Tracheal epithelial cell (primary cell): ENCODE measurements at places on chromosomes 5 and 9. TPM values are rescaled to one million over a fixed set of nuclear protein-coding genes. Genes with fewer than 3 reads are reported as not detected.

Gene PDE6A
- under 0.01 TPM in 1 of 2 replicates, not detected in the other for total RNA-seq

Gene CLIC3
- 4.0 and 4.8 TPM in 2 replicates for total RNA-seq

Gene VCAN
- total RNA-seq: 16.2 and 145 TPM in 2 replicates

Gene CNTFR
- not detected in 2 replicates for total RNA-seq

Gene OLFM1
- total RNA-seq: 0.48 TPM in 1 of 2 replicates, not detected in the other

Gene TMEM252
- total RNA-seq: not detected in 2 replicates

Gene PCDHB2
- total RNA-seq: 0.43 and 1.4 TPM in 2 replicates

Gene TEK
- total RNA-seq: under 0.01 TPM in 2 replicates

Gene SPINK4
- not detected in 2 replicates for total RNA-seq

Gene CCL27
- total RNA-seq: not detected in 2 replicates

Gene FAXDC2
- 1.7 and 2.1 TPM in 2 replicates for total RNA-seq

Gene PTCD2
- total RNA-seq: 3.4 and 4.3 TPM in 2 replicates

Gene RFESD
- 0.48 and 4.0 TPM in 2 replicates for total RNA-seq

Gene SLC25A2
- not detected in 2 replicates for total RNA-seq

Gene PCDHGA12
- 1.7 and 3.9 TPM in 2 replicates for total RNA-seq

Gene PCA3
- total RNA-seq: not detected in 2 replicates

Gene ACSL6
- total RNA-seq: 0.24 TPM in 1 of 2 replicates, not detected in the other

Gene HAVCR2
- 0.43 and 0.72 TPM in 2 replicates for total RNA-seq

Gene SPINK13
- not detected in 2 replicates for total RNA-seq

Gene BARX1
- total RNA-seq: under 0.01 TPM in 1 of 2 replicates, not detected in the other

Gene ZNF367
- 0.85 and 2.2 TPM in 2 replicates for total RNA-seq

Gene IFNA13
- not detected in 2 replicates for total RNA-seq

Gene CDKN2B
- total RNA-seq: 36.9 and 62.4 TPM in 2 replicates

Gene ANKRD31
- under 0.01 TPM in 1 of 2 replicates, not detected in the other for total RNA-seq

Gene JAKMIP2
- not detected in 2 replicates for total RNA-seq

Gene MCIDAS
- 0.48 TPM in 1 of 2 replicates, not detected in the other for total RNA-seq

Gene PCDHB3
- total RNA-seq: 0.21 and 0.48 TPM in 2 replicates

Gene RPS14
- 4,679 and 5,221 TPM in 2 replicates for total RNA-seq

Gene CCDC187
- total RNA-seq: under 0.01 TPM in 1 of 2 replicates, not detected in the other

Gene SLC22A5
- 7.7 and 12.5 TPM in 2 replicates for total RNA-seq

Gene NR2F1-AS1
- under 0.01 and 1.2 TPM in 2 replicates for total RNA-seq

Gene B4GALT7
- total RNA-seq: 24.7 and 53.7 TPM in 2 replicates

Gene OR1Q1
- not detected in 2 replicates for total RNA-seq

Gene SOWAHA
- total RNA-seq: 0.24 TPM in 1 of 2 replicates, not detected in the other

Gene DDX4
- total RNA-seq: not detected in 2 replicates

Gene NEUROG1
- not detected in 2 replicates for total RNA-seq

Gene DENND4C
- 69.4 and 88.2 TPM in 2 replicates for total RNA-seq

Gene ZDHHC12
- total RNA-seq: 44.3 and 58.0 TPM in 2 replicates

Gene DND1
- 0.43 TPM in 1 of 2 replicates, not detected in the other for total RNA-seq

Gene GAPT
- total RNA-seq: not detected in 2 replicates

Gene SAXO1
- total RNA-seq: not detected in 2 replicates

Gene GHR
- total RNA-seq: 1.4 and 1.7 TPM in 2 replicates

Gene LIX1
- not detected in 2 replicates for total RNA-seq

Gene CRB2
- total RNA-seq: under 0.01 TPM in 1 of 2 replicates, not detected in the other

Gene PHF24
- under 0.01 and 0.48 TPM in 2 replicates for total RNA-seq

Gene STPG3
- not detected in 2 replicates for total RNA-seq

Gene PRSS3
- 14.2 and 48.0 TPM in 2 replicates for total RNA-seq

Gene LOX
- total RNA-seq: 1.1 and 13.5 TPM in 2 replicates

Gene ENTR1
- 70.4 and 83.8 TPM in 2 replicates for total RNA-seq

Gene RANBP17
- total RNA-seq: 7.7 and 18.3 TPM in 2 replicates

Gene GABBR2
- not detected in 2 replicates for total RNA-seq

Gene LRRC70
- total RNA-seq: 0.72 and 1.5 TPM in 2 replicates

Gene PCDHA7
- total RNA-seq: under 0.01 and 0.48 TPM in 2 replicates

Gene CFAP77
- total RNA-seq: not detected in 2 replicates

Gene HRH2
- not detected in 2 replicates for total RNA-seq

Gene NPR3
- total RNA-seq: 2.9 and 12.8 TPM in 2 replicates

Gene FBXL7
- total RNA-seq: 0.21 and 0.72 TPM in 2 replicates

Gene SMIM3
- total RNA-seq: 7.0 and 10.8 TPM in 2 replicates

Gene SLC36A2
- total RNA-seq: not detected in 2 replicates

Gene TERT
- total RNA-seq: not detected in 2 replicates
